ENCODE measurements at places on chromosomes 2 and 18.

DNA sequence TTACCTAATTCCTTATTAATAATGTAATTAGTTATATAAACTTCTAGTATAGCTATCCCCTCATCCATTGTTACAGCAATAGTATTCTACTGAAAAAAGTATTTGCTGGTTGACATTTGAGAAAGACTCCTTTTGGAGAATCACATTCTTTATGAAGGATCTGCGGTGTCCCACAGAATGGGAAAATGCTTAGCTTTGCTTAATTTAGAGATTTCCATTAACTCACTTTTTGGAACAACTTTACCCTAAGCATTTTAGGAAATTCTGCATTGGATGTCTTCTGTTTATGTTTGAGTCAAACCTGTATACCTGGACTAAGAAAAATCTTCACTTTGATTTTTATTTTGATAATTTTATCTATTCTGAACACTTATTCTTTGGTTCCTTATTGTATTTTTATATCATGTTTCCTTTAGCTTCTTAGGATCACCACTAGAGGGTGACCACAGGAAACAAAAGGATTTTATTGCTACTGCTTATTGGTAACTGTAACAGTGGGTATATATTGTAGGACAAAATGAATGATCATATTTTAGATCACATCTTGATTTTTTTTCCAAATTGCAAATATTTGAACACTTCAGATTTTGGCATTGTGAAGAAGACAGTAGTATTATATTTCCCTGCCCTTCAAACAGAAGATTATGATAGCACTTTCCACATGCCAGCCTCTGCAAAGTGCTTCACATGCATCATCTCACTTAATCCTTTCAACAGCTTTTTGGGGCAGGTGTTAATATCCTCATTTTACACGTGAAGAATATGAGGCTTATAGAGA, 79.6 kb downstream of the MIB1 start:
- DNase-seq = no peak

DNA sequence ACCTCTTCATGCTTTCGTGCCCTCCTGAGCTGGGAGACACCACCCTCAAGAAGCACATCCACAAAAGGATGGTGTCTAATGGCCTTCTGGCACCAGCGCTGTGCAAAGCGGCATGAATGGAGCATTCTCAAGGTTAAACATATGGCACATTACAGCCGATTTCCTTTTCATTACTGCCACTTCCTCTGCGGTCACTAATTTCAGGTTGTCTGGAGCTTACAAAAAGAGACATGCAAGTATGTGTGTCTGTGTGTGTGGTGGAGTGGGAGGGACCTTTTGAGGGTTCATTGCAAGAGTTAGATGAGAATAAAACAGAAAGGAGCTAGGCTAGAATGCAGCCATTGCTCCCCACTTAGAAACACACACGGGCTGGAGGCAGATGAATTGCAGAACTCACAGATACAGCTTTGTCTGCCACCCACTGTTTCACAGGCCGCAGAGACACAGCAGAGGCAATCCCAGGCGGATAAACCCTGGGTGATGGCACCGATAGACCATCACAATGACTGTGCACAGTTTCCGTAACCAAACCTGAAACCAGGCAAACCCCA, 76.0 kb downstream of the TGIF1 start:
- no peak for DNase-seq

GRCh38 chr18:76943542-76944339, 121.4 kb downstream of the ZNF236 start:
- DNase-seq = no peak

DNA sequence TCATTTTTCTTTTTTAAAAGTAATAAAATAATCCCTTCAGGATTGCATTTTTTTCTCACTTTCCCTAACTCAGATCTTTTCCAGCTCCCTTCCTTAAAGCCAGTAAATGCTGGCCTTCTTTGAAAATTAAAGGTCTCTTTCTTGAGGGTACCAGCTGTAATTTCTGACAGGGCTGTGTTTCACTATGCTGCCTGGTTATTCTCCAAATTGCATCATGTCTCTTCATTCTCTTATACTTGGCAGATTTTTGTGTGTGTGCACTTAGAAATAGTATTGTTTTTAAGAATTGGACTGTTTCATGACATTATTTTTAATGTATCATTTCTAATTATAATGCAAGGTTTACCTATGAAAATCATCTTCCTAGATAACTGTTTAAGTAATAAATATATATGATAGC, 72.0 kb upstream of the EPB41L5 start:
- no peak for DNase-seq

GRCh38 chr2:68287580-68288441, 31.9 kb downstream of the CNRIP1 start:
- DNase-seq = no peak

DNA sequence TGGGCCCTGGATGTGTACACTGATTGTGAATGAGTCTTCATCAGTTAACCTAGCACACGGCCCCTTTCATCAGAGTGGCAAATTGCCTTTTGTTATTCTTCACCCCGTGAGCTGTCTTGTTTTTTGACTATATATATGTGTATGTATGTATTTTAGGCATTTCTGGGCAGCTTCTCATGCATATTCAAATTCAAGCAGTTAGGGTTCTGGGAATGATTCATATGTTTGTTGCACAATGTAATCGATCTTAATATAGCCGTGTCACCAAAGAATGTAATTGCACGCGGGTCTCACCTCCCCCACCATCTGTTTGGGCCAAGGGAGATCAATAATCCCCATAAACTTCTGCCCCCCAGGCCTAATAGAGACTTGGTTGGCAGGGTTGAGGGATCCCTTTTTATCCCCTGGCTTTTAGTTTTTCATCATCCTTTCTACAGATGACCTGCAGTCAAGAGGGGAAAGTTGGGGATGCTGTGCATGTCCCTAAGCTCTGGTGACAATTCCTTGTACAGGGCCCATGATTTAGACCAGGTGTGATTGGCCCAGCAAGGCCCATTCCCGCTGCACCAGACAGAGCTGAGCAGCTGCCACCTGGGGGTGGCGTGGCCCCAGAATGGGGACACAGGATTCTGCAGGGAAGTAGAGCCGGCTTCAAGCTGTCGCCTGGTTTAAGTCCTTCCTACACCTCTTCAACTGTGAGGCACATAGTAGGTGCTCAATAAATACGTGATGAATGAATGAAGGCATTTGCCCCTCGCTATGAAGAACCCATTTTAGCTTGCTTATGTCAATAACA, 19.2 kb downstream of the KCNF1 start:
- no peak for DNase-seq

- no peak for DNase-seq
These were observed 1004.4 kb upstream of the DDX18 start for GRCh38 chr2:116810071-116810470.

DNA sequence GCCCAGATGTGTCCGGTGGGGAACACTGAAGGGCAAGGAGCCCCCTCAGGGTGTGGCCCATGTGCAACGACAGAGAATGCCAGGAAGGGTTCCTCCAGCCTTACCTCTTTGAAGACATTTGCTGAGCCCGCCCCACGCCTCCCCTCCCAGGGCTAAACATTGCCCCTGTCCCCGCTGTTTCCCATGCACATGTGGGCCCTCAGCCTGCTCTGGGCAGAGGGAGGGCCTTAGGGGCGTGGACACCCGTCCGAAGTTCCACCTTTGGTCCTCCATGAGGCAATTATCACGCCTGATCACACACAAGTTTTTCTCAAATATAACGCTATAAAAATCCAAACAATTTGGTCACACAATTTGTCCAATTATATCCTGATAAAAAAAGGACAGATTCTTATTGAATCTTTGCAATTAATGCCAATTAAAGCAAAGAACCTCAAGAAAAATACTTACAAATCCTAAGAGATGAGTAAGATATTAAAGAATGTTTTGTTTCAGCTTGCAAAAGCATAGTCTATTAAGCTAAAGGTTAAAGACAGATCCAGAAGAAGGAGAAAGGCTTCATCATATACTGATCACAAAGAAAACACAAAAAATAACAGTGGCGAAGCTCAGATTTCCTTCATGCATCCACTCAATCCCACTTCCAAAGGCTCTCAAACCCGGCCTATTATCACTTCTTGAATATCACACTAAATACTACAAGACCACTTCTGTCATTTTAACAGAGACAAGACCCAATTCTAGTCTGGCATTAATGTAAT, 55.2 kb upstream of the LDLRAD4 start:
- DNase-seq = no peak

DNA sequence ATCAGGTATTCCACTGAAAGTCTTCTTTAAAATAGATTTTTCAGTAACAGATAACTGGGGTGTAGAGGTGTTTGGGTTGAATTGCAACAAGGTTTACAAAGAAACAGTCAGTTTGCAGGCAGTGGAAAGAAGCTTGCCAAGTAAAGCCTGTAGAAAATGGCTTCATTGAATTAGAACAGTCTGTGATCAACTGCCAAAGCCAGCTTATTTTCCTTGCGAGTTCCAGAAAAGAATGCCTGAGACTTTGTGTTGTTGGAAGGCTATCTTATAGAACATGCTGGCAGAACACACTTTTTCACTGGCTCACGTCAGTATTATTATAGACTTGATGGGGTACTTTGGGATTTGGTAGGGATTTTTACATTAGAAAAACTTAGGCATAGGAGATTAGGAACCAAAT, 601.0 kb downstream of the XIRP2 start:
- DNase-seq = no peak

DNA sequence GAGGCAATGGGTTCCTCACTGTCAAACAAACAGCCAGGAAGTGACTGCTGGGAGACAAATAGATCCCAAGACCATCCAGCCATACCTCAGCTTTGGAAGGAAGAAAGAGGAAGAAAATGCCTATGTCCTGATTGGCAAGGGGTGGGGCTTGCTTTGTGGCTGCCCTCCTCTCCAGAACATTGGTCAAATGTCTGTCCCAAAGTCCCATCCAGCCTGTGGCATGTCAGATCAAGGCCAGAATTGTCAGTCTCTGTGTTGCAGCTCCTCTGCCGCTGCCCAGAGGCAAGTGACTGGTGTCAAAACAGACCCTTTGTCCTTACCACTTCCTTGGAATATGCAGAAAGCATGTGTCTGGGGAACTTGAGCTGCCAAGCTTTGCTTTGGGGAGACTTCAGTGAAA, 63.0 kb upstream of the SMAD2 start:
- DNase-seq = no peak

DNA sequence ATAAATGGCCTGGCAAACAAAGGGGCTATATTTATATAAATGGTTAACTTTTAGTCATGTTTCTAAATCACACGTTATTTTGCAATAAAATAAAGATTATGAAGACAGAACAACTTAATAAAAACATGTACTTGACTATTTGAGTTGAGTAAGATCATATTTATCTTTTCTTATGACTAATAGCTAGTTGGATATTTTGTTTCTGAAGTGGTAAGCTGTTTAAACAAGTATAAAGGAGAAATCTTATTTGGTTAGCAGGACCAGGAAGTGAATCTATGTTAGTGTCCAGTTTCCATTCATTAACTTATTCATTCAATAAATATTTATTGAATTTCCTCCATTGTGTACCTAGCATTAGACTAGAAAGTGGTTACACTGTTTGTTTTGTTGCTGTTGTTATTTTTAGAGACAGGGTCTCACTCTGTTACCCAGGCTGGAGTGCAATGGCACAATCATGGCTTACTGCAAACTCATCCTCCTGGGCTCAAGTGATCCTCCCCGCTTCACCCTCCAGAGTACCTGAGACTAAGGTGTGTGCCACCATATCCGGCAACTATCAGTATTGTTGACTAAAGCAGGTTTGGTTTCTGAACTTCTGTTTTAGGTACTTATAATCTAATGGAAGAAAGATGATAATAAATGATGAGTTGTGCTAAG, 312.6 kb downstream of the DPP10 start:
- DNase-seq = no peak

- no peak for DNase-seq
These were observed 404.1 kb downstream of the GALR1 start for GRCh38 chr18:77653792-77654191.

GRCh38 chr2:197236816-197237215, 73.8 kb downstream of the ANKRD44 start:
- DNase-seq = no peak

- DNase-seq = no peak
These were observed 80.7 kb upstream of the MEX3C start for GRCh38 chr18:51278045-51278649.

- DNase-seq = no peak
These were observed 284.1 kb downstream of the PHLPP1 start for GRCh38 chr18:62999392-62999791.

GRCh38 chr2:99971326-99971900, 171.0 kb downstream of the AFF3 start:
- DNase-seq = no peak

DNA sequence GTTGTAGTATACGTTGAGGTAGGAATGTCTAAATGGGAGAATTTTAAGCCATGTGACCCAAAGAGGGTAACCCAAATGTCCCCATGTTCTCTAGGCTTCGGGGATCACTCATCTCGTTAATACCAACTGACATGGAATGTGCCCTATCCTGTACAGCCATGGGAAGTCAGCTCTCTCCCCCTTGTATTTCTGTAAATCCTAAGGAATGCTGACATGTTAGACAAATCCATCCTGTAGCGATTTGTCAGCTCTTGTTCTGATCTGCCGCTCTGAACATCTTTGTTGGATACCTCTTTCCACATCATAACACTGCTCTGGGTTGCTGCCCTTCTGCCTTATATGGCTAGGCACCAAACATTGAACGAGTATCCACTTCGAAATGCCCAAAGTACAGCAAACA, 350.6 kb downstream of the RND3 start:
- no peak for DNase-seq

DNA sequence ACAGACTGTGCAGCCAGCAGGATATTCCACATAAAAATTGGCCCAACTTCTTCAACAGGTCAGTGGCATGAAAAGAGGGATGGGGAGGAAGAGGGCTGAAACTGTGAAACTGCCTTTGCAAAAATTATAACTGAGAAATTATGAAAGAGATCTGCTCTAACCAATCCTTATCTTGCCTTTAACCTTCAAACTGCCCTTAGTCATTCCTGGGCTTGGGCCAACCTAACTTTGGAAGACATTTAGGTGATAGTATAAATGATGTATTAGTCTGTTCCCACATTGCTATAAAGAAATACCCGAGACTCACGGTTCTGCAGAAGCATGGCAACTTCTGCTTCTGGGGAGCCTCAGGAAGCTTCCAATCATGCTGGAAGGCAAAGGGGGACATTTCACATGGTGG, 74.5 kb downstream of the RPL31 start:
- DNase-seq = no peak

DNA sequence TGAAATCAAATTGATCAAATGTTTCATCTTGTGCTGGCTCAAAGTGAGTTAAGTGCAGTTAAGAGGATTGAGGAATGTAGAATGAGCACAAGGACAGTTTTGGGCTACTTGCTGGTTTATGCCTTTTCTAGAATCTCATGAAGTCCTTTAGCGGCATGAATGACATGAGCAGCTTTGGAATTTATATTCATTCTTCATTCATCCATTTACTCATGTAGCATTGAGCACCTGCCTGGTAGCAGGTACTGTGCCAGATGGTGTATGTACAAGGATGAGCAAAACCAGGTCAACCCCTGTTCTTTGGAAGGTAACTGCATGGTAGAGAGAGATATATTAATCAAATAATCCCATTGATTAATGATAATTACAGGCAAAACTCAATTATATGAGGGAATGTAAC, 1.2 kb downstream of the ICOS start:
- no peak for DNase-seq
